Stimulated activated CD8-positive, alpha-beta memory T cell treated with anti-CD3 and anti-CD28 coated beads, Interleukin-4, amount 100 ng/mL, for 1 hour (primary cell): ENCODE measurements at places on chromosomes 11 and 22.
A peak's percentile ranks its signal among the peaks of the same experiment; 100 is the strongest.

DNA sequence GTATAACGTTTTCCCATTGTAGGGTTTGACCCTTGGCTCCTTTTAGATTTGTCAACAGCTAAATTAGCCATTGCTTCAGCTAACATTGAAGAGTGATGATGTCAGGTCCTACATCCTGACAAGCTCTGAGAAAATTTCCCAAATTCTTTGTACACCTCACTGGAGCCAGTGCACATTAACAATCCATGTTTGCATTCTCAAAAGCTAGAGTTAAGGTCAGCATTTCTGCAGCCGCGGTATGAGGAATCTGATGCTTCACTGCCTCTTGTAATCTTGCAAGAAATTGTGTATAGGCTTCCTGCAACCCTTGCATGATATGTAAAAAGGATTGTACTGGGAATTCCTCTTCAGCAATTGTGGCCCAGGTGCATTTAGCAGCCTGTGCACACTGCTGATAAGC, 33.1 kb upstream of the NCAM1 start:
- no peak for DNase-seq

GRCh38 chr11:61516675-61517572, 8.4 kb downstream of the LRRC10B start:
- peak; percentile 39 for DNase-seq

DNA sequence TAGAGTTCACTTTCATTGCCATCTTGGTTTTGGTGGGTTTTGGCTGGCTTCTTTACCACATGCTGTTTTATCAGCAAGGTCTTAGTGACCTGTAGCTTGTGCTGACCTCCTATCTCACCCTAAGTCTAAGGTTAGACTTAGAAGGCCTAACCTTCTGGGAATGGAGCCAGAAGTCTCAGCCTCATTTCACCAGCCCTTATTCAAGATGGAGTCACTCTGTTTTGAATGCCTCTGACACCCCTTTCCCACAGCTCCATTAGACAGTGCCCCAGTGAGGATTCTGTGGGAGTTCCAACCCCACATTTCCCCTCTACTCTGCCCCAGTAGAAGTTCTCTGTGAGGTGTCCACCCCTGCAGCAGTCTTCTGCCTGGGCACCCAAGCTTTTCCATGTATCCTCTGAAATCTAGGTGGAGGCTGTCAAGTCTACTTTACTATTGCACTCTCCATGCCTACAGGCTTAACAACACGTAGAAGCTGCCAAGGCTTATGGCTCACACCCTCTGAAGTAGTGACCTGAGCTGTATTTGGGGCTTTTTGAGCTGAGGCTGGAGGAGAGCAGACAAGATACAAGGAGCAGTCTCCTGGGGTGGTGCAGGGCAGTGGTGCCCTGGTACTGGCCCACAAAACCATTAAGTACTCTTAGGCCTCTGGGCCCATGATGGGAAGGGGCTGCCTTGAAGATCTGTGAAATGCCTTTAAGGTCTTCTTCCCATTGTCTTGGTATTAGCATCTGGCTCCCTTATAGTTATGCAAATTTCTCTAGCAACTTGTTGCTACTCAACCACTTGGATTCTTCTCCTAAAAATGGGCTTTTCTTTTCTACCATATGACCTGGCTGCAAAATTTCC, 65.9 kb upstream of the SC5D start:
- no peak for DNase-seq

- DNase-seq, result no peak
Measured at GRCh38 chr22:24968066-24968561, 15.6 kb downstream of the KIAA1671 start.

DNA sequence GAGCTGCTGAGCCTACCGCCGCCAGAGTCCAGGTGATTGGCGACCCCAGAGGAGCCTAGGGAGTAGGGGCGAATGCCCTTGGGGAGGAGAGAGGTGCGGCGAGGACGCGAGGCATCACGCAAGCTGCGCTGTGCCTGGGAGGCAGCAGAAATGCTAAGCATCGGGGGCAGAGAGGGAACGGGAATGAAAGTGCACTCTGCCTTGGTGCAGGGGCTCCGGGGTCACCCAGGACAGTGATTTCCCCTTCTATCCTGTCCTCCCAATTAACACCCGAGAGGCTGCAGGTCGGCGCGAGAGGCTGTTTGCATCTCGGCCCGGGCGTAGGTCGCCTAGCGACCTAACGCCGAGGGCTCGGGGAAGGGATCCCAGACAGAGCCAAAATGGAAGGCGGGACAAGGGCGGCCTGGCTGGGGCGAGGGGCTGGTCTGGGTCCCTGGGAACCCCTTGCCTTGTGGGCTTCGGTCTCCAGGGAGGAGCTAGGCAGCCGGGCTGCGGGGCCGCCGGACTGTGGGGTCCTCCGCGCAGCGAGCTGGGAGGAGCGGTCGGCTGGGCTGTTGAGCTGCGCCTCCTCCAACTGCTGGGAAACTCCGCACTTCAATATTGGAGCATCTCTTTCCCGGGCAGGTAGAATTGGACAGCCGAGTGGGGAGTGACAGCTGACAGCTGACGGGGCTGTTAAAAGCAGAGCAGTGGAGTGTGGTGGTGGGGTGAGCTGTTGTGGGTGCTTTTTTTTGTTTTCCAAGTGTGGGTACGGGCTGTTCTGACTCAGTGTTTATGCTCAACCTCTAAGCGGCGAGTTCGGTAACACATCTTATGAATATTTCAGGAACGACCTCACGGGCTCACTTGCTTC, 657 bp downstream of the ELMOD1 start:
- DNase-seq, result no peak

DNA sequence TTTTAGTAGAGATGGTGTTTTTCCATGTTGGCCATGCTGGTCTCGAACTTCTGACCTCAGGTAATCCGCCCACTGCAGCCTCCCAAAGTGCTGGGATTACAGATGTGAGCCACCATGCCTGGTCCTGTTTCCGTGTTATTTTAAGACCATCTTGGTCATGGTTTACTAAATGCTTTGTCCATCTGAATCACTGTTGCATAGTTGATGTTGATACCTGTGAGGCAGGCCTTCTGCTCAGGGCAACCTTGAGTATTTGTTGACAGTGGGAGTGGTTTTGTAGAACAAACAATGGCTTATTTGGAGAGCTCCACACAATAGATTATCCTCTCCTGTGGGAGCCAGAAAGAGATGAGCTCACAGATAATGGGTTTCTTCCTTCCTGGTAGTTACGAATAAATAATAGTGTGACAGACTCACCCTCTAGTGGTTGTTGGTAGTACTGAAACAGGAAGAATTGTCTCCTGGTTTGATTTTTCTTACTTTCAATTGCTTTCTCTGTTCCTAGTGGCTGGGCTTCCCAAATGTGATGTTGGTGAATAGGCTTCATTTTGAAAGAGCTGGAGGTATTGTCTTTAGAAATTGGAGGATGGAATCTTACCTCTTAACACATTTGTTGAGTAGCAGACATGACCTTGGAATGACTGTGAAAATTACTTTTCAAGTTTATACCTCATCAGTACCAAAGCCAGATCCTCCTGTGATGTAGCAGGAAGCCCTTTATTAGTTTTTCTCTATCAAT, 39.0 kb downstream of the CTNND1 start:
- no peak for DNase-seq

GRCh38 chr22:17920992-17921650, 103.2 kb downstream of the MICAL3 start:
- DNase-seq, result no peak

DNA sequence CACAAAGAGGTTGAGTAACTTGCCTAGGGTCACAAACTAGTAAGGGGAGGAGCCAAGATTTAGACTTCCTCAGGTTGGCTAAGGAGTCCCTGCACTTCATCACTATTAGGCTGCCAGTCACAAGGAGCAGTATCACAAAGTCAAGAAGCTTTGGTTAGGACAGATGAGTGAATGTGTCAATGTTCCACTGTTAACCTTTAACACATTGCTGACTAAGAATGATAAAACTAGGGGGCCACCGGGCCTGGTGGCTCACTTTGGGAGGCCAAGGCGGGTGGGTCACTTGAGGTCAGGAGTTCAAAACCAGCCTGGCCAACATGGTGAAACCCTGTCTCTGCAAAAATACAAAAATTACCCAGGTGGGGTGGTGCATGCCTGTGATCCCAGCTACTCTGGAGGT, 32.0 kb downstream of the TMEM123 start:
- no peak for DNase-seq

DNA sequence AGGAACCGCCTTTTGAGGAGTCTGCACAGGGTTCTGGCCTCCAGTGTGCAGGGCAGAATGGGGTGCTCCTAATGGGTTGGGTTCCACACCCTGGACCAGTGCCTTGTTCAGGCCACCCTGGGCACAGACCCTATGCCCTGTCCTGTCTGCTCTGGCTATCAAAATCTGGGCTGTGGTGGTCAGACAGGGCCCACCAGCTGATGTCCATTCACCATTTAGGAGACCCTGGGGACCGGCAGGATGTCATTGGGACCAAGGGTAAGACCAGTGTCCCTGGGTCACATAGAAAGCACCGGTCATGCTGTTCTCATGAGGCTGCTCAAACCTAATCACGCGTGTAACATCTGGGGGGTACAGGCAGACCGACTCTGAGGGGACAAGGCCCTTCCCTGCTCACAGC, 37.3 kb downstream of the PARVG start:
- DNase-seq, result no peak

DNA sequence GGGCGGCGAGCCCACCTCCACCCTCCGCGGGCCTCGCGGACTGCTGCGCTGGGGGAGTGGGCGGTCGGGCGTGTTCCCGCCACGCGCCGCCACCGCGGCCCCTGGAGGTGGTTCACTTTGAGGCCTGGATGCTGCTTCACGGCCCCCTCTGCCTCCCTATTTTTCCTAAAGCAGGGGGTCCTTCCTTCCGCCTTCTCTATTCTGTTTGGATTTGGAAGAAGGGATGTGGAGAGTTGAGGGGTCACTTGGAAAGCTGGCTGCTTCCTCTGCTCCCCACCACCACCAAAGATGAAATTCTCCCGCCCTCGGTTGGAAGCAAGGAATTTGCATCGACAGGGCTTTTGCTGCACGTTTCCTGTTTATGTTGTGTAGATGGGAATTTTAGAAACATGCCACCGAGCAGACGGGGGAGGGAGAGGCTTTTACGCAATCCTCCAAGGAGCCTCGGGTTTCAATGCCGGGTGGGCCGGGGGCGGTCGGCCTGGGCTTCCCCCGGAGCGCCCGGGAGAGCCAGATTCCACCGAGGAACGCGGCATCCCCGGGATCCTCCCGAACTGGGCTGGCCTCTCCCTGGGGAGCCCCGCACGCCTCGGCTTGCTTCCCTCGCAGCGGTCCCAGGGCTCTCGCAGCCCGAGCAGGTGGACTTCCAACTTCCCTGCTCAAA, 403 bp upstream of the SBF2 start:
- DNase-seq, result no peak

- no peak for DNase-seq
Measured at GRCh38 chr22:20434773-20435172, 2.9 kb downstream of the SCARF2 start.
